Esophagus mucosa (tissue), 1 donor: ENCODE measurements at places on chromosomes 5 and 9. TPM values are rescaled to one million over a fixed set of nuclear protein-coding genes. Genes with fewer than 3 reads are reported as not detected.

The EIF4EBP3 gene
- total RNA-seq, result 20.7 TPM

The PCDHGB4 gene
- 2.8 TPM for total RNA-seq

The MCIDAS gene
- 0.20 TPM for total RNA-seq

The BRIX1 gene
- 22.0 TPM for total RNA-seq

The ZNF658 gene
- 4.7 TPM for total RNA-seq

The ARHGAP26 gene
- total RNA-seq, result 7.1 TPM

The FCN2 gene
- total RNA-seq, result 0.16 TPM

The P4HA2 gene
- 19.0 TPM for total RNA-seq

The SPATA9 gene
- total RNA-seq, result not detected

The ADAMTS6 gene
- total RNA-seq, result 1.2 TPM

The IFNA1 gene
- total RNA-seq, result not detected

The WNT8A gene
- not detected for total RNA-seq

The SLC25A2 gene
- 0.24 TPM for total RNA-seq

The CHSY3 gene
- total RNA-seq, result 0.28 TPM

The FOXD4L3 gene
- total RNA-seq, result not detected

The PCDHB2 gene
- 2.2 TPM for total RNA-seq

The PLPP7 gene
- total RNA-seq, result 0.28 TPM

The FGD3 gene
- 2.1 TPM for total RNA-seq

The ADGRD2 gene
- total RNA-seq, result 0.08 TPM

The PANK3 gene
- 57.7 TPM for total RNA-seq

The TMC1 gene
- 3.3 TPM for total RNA-seq
